Stimulated activated CD8-positive, alpha-beta memory T cell treated with anti-CD3 and anti-CD28 coated beads, Interleukin-7, amount 100 ng/mL, for 1 hour (primary cell): ENCODE measurements at places on chromosomes 3 and 15.

DNA sequence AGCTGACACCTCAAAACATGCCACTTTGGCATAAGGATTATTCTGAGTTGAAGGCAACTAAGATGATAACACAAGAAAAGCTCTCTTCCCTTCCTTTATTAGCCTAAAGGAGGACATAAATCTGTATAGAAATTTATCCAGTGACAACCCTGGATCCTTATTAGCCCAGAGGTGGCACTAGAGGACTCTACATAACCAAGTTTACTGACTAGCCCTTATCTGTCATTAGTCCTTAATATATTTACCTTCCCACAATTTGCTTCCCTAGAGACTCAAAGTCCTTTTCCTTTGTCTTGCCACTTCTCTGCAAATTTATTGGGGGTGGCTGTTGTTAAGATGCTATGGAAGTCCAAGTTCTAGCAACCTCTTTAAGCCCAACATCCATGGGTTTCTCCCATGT is 26.7 kb downstream of the CEP70 start:
- DNase-seq, result no peak

DNA sequence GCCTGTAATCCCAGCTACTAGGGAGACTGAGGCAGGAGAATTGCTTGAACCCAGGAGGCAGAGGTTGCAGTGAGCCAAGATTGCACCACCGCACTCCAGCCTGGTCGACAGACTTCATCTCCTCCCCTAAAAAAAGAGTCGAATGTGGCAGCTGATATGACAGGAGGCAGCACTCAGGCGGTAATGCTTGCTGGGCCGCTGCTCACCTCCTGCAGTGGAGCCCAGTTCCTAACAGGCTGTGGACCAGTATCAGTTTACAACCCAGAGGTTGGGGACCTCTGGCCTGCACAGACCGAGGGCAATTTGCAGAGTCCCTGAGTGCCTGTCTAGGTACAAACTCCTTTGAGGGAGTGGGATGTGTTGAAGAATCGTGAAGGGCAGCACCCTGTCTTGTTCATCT is 136.2 kb downstream of the SMAD6 start:
- DNase-seq, result no peak

DNA sequence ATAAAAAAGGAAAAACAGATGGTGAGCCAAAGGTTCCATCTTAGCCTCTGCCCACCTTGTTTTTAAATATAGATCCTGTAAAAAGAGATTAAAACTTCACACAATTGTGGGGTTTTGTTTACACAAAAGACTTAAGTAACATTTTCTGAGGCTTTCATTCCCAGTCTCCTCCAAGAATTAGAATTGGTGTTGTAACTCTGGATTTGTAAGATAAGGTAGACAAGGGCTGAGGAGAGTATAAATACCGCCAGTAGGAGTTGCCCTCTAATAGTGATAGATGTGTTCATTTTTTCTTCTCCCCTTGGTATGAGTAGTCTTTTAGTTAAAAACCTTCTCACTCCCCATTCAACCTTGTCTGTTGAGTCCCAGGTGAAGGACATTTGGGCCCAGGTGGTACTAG is 8.5 kb downstream of the MINDY2 start:
- DNase-seq, result no peak

- no peak for DNase-seq
Measured at GRCh38 chr3:191324936-191325335, 4.3 kb upstream of the CCDC50 start.

DNA sequence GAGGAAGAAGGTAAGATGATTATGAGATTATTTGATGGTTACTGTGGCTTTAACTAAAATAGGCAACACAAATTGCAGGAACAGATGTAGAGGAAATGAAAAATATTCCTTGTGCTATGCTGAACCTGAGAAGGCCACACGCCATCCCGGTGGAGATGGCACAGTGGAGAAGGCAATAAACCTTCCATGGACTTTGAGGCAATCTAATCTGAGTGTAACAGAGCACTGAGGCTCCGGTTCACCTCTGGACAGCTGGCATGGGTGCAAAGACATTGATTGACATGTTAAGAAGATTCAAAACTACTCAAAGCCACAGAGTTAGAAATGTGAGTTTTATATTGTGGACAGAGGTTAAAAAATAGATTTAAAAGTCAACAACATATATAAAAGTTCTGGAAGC is 535.7 kb downstream of the AGBL1 start:
- no peak for DNase-seq

DNA sequence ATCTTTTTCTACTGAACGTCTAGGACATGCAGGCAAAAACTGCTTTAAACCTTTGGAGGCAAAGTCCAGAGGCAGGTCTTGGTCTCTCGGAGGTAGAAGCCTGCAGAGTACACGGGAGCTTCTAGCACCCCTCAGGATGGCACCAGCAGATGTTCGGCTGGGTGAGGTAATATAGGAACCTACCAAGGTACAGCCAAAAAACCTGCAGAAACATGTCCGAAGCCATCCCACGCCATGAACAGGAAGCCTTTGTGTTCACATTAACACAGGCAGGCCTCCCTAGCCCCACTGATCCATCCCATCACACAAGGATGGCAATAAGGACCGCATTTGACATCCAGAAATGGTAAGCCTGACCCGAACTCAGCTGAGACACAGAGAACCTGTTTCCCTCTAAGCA is 157.9 kb upstream of the HES1 start:
- DNase-seq, result no peak

GRCh38 chr15:29770796-29771195 is 51.5 kb downstream of the TJP1 start:
- DNase-seq, result no peak

DNA sequence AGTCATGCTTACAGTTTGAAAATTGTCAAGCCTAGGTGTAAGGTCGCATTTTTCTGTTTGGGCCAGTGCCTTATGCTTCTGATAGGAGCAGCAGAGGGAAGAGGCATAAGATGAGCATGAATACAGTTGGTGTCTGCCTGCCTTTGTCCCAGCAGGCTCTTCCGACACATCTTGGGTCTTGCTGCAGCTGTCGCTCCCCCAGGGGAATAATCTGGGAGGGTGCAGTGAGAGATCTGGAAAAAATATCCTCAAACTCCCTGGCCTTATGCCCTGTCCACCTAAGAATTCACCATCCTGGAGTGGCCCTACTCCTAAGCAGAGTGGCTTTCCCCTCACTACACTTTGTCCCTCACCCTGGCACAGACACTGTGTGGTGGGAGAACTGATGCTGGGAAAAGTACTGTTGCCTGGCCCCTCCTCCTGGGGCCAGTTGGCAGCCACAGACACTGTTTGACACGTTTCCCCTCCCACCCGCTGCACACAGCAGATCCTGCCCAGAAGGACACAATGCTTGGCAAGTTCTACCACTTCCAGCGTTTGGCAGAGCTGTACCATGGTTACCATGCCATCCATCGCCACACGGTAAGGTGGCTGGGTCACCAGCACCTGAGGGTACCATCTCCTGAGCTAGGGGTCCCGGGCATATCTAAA is 21.1 kb upstream of the RHO start:
- DNase-seq, result no peak

- no peak for DNase-seq
Measured at GRCh38 chr15:82315519-82316246, 33.6 kb downstream of the GOLGA6L10 start.

- DNase-seq, result no peak
Measured at GRCh38 chr3:63450023-63450422, 171.9 kb downstream of the SYNPR start.

DNA sequence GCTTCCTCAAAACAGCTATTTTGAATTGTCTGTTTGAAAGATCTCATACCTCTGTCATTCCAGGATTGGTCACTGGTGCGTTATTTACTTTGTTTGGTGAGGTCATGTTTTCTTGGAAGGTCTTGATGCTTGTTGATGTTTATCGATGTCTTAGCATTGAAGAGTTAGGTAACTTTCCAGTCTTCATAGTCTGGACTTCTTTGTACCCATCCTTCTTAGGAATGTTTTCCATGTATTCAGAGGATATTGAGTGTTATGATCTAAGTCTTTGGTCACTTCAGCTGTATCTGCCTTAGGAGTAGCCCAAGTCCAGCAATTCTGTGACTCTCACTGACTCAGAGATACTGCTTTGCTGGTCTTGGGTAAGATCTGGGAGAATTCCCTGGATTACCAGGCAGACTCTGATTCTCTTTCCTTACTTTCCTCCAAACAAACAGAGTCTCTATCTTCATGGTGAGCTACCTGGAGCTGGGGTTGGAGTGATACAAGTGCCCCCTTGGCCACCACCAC is 398.6 kb downstream of the ZIC4 start:
- DNase-seq, result no peak

- no peak for DNase-seq
Measured at GRCh38 chr3:99686955-99687612, 48.7 kb downstream of the COL8A1 start.
